ENCODE measurements at places on chromosomes 2 and 18. TPM values are rescaled to one million over a fixed set of nuclear protein-coding genes. Genes with fewer than 3 reads are reported as not detected.

RNF25 gene
- 19.0 TPM for total RNA-seq

FAM228A gene
- not detected for total RNA-seq

MARCHF4 gene
- total RNA-seq, result not detected

CFC1 gene
- total RNA-seq, result not detected

GALR1 gene
- not detected for total RNA-seq

CAVIN2 gene
- total RNA-seq, result 74.6 TPM

C2orf76 gene
- total RNA-seq, result 8.6 TPM

ALPP gene
- not detected for total RNA-seq

RAB27B gene
- 2.0 TPM for total RNA-seq

MTERF4 gene
- 15.3 TPM for total RNA-seq

RAB6C gene
- total RNA-seq, result not detected

TRIM43 gene
- total RNA-seq, result not detected

DPP10 gene
- total RNA-seq, result not detected

SIX2 gene
- total RNA-seq, result not detected

CNDP1 gene
- not detected for total RNA-seq

ACVR1C gene
- total RNA-seq, result 0.58 TPM

G6PC2 gene
- not detected for total RNA-seq

C2orf15 gene
- total RNA-seq, result 0.16 TPM

C2orf92 gene
- 4.5 TPM for total RNA-seq

GRB14 gene
- total RNA-seq, result not detected

RFTN2 gene
- total RNA-seq, result not detected
